ENCODE measurements at places on chromosomes 5 and 9. TPM values are rescaled to one million over a fixed set of nuclear protein-coding genes. Genes with fewer than 3 reads are reported as not detected.
A peak's percentile ranks its signal among the peaks of the same experiment; 100 is the strongest.

DNA sequence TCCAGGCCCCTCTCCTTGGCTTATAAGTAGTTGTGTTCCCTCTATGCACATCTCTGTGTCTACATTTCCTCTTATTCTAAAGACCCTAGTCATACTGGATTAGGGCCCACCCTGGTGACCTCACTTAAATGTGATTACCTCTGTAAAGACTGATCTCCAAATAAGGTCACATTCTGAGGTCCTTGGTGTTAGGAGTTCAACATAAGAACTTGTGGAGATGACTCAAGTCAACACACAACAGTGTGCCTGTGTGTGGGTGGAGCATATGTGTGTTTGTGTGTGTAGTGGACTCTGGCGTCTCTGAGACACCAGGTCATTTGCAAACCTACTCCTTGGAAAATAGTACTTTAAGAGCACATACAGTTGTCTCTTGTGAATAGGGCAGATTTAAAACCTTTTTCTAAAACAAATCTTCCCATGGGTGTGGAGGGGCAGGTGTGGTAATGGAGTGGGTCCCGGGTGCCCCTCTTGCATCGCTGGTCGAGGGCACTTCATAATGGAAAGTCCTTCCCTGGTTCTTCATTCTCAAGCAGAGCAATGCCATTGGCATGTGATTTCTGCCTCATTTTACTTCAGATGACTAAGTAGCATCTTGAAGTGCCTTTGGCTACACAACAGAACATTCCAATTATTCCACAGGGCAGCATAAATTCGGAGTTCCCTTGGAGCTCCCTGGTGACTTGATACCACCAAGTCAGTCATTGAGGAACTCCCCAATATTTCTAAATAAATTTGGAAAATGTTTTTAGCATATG lies 84.4 kb downstream of the C9orf152 start:
- no peaks in the 10 kb centered on the region for H3K36me3 ChIP-seq
- H3K4me1 ChIP-seq: peaks cover 29% of the 10 kb centered on the region
- H3K27me3 ChIP-seq: no peaks in the 10 kb centered on the region
- no peak for DNase-seq

OTP gene
- not detected for total RNA-seq

DNA sequence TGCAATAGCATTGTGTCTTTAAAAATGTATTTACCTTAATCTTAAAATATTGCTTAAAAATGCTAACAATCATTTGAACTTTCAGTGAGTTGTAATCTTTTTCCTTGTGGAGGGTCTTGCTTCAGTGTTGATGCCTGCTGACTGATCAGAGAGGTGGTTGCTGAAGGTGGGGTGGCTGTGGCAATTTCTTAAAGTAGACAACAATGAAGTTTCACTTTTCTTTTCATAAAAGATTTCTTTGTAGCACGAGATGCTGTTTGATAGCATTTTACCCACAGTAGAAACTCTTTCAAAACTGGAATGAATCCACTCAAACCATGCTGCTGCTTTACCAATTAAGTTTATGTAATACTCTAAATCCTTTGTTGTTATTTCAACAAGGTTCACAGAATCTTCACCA lies 50.8 kb downstream of the NR3C1 start:
- H3K27ac ChIP-seq: no peak overlapping the region
- no peaks in the 10 kb centered on the region for H3K27me3 ChIP-seq
- no peak for DNase-seq
- no peaks in the 10 kb centered on the region for H3K36me3 ChIP-seq
- H3K4me1 ChIP-seq: peaks cover 76% of the 10 kb centered on the region
- no peak overlapping the region for H3K4me3 ChIP-seq

HRH2 gene
- 8.8 TPM for total RNA-seq

GRCh38 chr5:142181547-142182163 lies 73.1 kb downstream of the NDFIP1 start:
- no peaks in the 10 kb centered on the region for H3K4me1 ChIP-seq
- no peak for DNase-seq
- H3K36me3 ChIP-seq: no peaks in the 10 kb centered on the region
- no peaks in the 10 kb centered on the region for H3K27me3 ChIP-seq
- H3K4me3 ChIP-seq: no peak overlapping the region

- H3K36me3 ChIP-seq: no peaks in the 10 kb centered on the region
- H3K4me1 ChIP-seq: no peaks in the 10 kb centered on the region
- DNase-seq: no peak
- H3K4me3 ChIP-seq: no peak overlapping the region
Measured at GRCh38 chr5:2801577-2802525, 50.4 kb upstream of the IRX2 start.

DNA sequence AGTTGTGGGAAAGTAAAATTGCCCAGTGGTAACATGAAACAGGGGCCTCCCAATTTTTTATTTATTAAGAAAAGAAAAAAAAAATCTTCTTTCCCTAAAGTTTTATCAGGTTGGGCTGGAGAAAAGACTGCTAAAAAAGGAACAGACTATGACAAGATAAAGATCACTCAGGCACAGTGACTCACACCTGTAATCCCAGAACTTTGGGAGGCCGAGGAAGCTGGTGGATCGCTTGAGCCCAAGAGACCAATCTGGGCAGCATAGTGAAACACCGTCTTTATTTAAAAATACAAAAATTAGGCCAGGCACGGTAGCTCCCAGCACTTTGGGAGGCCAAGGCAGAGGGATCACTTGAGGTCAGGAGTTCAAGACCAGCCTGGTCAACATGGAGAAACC lies 312.5 kb downstream of the CETN3 start:
- H3K4me3 ChIP-seq: no peak overlapping the region
- H3K4me1 ChIP-seq: peaks cover 24% of the 10 kb centered on the region
- no peaks in the 10 kb centered on the region for H3K36me3 ChIP-seq
- no peak for DNase-seq
- H3K27me3 ChIP-seq: no peaks in the 10 kb centered on the region
- H3K27ac ChIP-seq: no peak overlapping the region

FOXD4L4 gene
- total RNA-seq: not detected

DNA sequence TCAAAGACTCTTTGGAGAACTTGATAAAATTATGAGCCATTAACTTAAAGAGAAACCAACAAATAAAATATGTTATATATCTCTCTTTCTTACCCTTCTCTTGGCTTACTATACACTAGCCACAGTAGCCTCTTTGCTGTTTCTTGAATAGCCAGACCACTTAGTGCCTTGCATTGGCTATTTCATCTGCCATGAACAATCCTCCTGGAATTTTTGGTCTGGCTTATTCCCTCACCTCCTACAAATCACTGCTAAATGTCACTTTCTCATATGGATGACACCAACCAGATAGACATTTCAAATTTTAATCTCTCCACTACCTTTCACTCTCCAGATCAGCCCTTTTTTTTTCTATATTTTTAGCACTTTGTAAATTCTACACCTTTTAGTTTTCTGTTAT lies 1581.7 kb downstream of the EFNA5 start:
- no peaks in the 10 kb centered on the region for H3K27me3 ChIP-seq
- H3K36me3 ChIP-seq: no peaks in the 10 kb centered on the region
- H3K4me1 ChIP-seq: no peaks in the 10 kb centered on the region
- no peak overlapping the region for H3K27ac ChIP-seq

ASPN gene
- 110 TPM for total RNA-seq

DNA sequence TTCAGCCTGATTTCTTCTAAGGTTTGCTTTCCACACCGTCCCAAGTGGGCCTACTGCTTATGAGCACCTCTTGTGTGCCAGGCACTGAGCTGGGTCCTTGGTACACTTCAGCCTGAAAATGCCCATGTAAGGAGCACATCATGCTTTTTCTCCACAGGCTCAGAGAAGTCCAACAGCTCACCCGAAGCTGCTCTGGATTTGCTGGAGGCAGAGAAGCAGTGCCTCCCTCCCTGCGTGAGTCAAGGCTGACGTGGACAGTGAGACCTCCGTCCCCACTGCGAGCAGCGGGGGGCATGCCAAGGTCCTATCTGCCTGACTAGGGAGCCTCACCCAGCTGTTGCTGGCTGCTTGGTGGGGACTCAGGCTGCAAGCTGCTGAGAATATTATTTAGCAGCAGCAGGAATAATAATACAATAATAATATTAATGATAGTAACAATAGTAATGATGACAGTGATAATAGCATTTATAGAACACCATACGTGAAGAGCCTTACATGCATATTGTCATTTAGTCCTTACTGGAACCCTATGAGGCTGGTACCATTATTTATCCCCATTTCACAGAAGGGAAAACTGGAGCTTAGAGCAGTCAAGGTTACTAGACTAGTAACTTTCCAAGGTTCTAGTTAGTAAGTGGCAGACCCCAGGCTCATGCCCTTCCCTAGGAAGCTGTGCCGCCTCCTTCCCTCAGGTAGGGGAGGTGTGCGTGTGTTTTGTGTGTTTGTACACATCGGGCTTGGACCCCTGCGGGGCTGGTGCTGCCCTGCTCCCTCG lies 194.8 kb downstream of the HSPA4 start:
- no peaks in the 10 kb centered on the region for H3K36me3 ChIP-seq
- H3K4me1 ChIP-seq: no peaks in the 10 kb centered on the region
- no peaks in the 10 kb centered on the region for H3K27me3 ChIP-seq
- no peak overlapping the region for H3K4me3 ChIP-seq

KIF20A gene
- total RNA-seq: 0.78 TPM

MARVELD2 gene
- 2.4 TPM for total RNA-seq

TMC1 gene
- total RNA-seq: not detected

ZBED3 gene
- total RNA-seq: 6.2 TPM

- no peaks in the 10 kb centered on the region for H3K4me1 ChIP-seq
- H3K27me3 ChIP-seq: no peaks in the 10 kb centered on the region
- H3K4me3 ChIP-seq: no peak overlapping the region
- peaks cover 29% of the 10 kb centered on the region for H3K36me3 ChIP-seq
- H3K27ac ChIP-seq: peak overlapping the region; percentile 24
Measured at GRCh38 chr5:172939611-172940267, 19.5 kb upstream of the RPL26L1 start.

DNA sequence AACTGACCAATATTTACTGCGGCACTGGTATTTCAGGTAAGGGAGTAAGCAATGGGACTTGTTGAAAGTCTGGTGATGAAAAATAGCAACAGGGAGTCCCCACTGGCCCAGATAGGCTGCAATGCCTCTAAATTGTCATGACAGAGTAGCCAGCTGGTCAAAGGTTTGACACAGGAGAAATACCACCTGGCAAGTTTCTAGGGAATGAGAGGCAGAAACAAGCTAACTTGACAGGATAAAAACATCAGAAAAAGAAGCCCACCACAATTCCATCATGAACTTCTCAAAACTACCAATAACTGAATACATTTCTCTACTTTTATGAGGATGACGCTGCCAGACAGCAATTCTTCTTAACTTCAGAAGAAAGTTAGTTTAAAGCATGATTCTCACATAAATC lies 99.8 kb downstream of the STRBP start:
- DNase-seq: no peak
- no peaks in the 10 kb centered on the region for H3K36me3 ChIP-seq
- no peak overlapping the region for H3K27ac ChIP-seq
- H3K4me3 ChIP-seq: no peak overlapping the region

DNA sequence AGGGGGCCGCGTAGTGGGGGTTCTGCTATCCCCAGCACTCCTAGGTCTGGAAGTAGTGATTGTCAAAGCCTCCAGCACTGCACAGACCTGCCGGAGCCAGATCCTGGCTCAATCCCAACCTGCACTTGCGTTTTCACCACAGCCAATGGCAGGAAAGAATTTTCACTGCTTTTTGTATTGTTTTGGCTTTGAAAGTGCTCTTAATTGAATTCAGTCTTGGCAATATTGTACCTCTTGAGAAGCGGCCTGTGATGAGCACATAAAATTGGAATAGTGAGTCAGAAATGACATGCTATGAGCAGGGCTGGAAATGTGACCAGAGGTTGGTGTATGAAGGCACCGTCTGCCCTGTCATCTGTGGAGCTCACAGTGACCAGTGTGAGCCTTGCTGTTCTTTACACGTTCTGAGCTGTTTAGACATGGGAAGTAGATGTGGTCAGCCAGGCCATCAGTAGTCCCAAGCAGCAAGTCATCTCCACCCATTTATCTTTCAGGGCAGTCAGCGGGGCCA lies 41.5 kb downstream of the SECISBP2 start:
- H3K36me3 ChIP-seq: peaks cover 54% of the 10 kb centered on the region
- DNase-seq: no peak
- H3K27ac ChIP-seq: no peak overlapping the region
- H3K27me3 ChIP-seq: no peaks in the 10 kb centered on the region
- no peak overlapping the region for H3K4me3 ChIP-seq

PCDHB12 gene
- total RNA-seq: 7.4 TPM

GRCh38 chr9:68750786-68751185 lies 45.7 kb downstream of the PIP5K1B start:
- no peak overlapping the region for H3K27ac ChIP-seq
- H3K4me3 ChIP-seq: no peak overlapping the region
- no peaks in the 10 kb centered on the region for H3K27me3 ChIP-seq
- no peaks in the 10 kb centered on the region for H3K36me3 ChIP-seq

INSL4 gene
- total RNA-seq: not detected

HTR1A gene
- 0.78 TPM for total RNA-seq

DNA sequence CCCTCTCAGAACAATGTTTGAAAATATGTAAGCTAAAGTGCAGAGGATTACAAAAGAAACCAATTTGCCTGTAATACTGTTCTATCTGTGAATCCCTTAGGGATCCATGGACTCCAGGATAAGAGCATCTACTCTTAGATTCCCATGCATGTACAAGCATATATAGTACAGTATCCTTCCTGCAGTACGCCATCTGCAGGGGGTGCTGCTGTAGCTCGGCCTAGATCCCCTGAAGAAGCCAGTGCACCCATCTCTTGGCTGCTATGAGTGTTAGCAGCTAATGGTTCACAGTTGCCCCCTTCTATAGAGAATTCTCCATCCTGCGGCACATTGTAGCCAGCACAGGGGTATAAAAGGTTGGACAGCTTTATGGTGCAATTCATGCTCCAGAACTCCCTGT lies 61.8 kb upstream of the SLC30A5 start:
- DNase-seq: no peak
- no peak overlapping the region for H3K27ac ChIP-seq
- H3K4me1 ChIP-seq: no peaks in the 10 kb centered on the region
- H3K27me3 ChIP-seq: no peaks in the 10 kb centered on the region
- H3K36me3 ChIP-seq: no peaks in the 10 kb centered on the region
- no peak overlapping the region for H3K4me3 ChIP-seq

DNA sequence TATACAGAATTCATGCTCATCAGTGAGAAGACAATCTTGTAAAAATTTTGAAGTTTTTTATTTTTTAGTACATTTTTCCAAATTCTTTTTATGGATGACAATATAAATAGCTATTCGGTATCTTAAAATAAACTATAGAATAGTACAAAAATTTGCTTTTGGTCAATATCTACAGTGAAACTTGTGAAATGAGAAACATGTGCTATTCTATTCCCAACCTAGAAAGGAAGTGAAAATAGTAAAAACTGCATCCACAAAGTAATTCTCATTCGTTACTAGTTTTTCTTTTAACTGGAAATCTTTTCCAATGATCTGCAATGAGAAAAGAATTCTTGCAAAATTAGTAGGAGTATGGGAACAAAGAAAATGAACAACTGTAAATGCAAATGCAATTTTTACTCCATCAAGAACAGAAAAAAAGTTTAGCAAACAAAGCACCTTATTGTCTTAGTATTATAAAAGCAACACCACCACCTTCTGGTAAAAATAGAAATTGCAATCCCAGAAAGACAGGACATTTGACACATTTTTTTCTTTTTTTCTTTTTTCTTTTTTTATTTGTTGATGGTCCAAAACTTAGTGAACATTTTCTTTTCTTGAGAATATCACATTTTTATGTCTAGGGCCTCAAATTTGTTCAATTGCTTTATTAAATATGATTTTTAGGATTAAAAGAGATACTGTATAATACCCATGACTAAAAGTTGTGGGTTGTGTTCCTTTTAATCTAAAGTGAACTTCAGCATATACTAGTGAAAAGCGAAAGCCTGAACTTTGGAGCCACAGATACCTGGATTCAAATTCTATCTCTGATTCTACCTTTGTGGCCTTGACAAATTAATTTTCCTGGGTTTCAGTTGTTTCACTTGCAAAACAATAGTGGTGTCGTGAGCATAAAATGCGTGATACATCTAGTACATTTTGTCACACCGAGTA lies 72.3 kb downstream of the SLCO4C1 start:
- no peaks in the 10 kb centered on the region for H3K27me3 ChIP-seq
- H3K27ac ChIP-seq: no peak overlapping the region
- H3K36me3 ChIP-seq: no peaks in the 10 kb centered on the region
- no peak for DNase-seq

Data from thoracic aorta (tissue), 2 donors.